Hematopoietic multipotent progenitor cell treated with erythropoietin and hydrocortisone succinate and interleukin-3 and kit ligand, for 17 days (in vitro differentiated cells): ENCODE measurements at places on chromosomes 6 and 20.

DNA sequence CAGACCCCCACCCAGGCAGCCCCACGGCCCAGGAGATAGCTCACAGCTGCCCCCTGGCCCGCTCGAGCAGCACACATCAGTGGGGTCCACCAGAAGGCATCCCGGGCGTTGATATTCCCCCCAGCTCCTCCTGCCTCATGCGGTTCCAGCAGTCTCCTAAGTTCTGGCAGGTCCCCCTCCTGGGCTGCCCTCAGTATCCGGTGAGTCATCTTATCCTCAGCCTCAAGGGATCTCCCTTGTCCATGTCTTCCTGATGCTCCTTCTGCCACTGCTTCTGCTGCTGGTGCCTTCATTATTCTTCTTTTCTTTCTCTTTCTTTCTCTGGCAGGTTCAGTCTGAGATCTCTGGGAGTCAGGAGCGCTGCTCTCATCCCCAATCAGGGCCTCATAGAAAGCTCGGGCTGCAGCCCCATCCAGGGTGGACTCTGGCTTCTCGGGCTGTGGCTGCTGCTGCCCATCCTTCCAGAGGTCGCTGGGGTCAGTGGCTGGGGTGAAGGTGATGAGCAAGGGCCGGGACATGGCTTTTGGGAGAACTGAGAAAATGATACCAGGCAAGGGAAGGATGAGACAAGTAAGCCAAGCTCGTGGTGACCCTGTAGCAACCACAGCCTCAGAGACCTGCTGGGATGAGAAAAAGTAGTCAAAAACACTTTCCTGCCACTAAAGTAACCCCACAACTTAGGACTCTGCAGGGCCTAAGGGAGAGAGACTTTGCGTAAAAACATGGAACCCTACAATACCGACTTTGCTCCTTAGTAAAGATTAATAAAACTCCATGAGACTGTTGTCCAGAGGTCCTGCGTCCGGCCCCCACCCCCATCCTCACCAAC, 622 bp downstream of the GPANK1 start:
- DNase-seq = peak; percentile 48

DNA sequence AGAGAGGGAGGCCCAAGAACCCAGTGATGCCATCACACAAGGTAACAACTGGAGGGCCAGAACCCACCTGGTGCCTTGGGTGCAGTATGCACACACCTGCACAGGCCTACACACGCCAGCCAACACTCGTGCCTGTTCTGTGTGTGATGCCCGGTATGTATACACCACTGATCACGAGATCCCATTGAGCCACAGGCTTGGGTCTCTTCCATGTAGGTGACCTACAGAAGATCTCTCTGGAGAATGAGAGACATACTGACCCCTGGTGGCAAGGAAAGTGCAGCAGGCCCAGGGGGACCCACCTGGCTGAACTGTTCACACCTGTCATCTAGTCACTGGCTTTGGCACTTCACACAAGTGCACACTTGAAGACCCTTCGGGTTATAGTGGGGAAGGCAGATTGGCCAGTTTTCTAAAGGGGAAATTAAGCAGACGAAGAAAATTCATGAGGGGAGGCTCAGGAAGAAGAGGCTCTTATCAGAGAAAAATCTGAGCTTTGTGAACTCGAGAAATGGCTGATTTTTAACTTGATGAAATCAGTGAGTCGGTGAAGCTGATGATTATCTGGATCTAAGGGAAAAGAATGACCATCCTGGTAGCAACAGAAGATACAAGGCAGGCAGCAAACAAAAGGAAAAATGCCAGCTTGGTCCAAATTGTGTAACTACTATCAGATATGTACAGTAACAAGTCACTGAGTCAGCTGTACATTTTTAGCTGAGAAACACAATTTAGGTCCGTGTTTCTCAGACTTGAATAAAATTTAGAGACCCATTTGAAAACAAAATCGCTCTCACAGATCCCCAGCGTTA, 69.1 kb upstream of the PBOV1 start:
- peak; percentile 8 for DNase-seq

DNA sequence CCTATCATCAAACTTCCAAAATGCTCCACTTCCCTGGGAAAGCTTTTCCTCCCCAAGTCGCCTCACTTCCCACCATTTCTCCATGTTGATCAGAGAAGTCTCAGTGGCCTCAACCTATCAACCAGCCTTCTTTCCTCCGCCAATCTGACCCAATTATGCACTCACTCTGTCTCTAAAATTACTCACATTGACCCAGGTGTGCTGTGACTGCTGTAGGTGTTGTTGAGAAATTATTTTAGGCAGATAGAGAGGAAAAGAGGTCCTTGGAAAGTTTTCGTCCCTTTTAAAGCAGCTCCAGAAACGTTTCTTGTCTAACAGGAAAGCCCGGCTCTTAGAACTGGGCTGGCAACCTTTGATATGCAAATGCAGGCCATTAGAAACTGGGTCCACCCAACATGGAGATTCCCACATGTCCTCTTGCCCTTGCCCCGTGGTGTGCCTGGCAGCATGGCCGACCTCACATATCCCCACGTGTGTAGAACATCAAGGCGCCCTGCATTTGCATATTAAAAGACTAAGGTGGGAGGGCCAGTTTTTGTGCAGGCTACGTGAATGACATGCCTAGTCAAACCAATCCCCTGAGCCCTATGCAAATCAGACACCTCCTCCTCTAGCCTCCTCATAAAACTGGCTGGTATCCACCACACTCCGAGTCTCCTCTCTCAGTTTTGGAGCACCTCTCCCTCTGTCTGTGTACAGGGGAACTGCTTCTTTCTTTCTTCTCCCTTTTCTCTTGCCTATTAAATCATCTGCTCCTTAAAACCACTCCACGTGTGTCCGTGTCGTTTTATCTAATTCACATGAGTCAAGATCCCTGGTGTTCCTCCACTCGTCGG, 12.9 kb downstream of the IPCEF1 start:
- no peak for DNase-seq

DNA sequence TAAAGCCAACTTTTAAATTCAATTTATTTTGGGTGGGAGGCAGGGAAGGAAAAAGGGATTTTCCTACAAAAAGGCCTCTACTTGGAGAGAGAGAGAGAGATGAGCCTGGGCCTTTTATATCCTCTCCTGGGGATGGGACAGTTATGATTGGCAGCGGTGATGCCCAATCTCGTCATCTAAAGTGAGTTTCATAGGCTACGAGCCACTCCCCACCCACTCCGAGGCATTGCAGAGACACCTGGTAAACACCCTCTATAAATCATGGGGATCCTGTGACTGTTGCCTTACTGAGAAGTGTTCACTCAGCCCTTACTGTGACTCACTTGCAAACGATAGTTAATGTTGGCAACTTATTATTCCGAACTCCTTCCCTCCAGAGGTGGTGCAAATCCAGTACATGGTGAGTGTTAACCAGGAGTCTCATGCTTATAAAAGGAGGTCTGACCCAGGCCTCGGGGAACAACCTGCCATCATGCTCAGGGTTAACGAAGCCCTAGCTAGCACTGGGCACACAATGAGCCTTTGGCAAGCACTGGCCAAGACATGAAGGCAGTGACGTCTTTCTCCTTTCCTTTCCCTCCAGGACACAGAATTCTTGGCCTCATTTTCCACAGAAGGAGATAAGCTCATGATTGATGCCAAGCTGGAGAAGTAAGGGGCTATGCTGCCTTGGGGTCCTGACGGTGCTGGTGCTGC, 20.5 kb downstream of the BPIFB4 start:
- no peak for DNase-seq

- no peak for DNase-seq
Measured at GRCh38 chr6:92337571-92337970, 1081.8 kb downstream of the EPHA7 start.

DNA sequence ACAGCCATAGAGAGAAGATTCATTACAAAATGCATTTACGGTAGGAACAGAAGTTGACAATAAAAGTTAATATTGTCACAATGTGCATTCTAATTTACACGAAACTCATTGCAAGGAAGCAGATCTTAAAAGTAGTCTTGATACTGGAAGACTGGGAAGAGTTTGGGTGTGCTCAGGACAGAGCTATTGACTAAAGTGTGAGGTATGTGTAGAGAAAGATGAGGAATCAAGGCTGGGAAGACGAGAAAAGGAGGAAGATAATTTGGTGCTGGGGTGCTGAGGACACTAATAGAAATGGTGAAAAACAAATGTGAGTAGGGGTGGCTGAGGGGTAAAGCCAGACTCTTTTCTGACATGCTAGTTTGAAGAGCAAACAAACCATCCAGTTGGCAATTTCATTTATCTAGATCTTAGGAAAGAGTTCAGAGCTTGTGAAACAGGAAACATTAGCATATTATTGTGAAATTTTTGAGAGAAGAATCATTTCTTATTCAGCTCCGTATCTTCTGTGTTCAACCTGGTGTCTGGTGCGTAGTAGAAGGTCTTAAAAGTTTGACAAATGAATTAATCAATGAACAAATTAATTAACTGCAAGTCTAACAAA, 72.7 kb downstream of the ELOVL4 start:
- no peak for DNase-seq

- no peak for DNase-seq
Measured at GRCh38 chr6:90656325-90656724, 69.5 kb upstream of the MAP3K7 start.

GRCh38 chr6:149860834-149861602, 3.1 kb downstream of the LRP11 start:
- DNase-seq = no peak

DNA sequence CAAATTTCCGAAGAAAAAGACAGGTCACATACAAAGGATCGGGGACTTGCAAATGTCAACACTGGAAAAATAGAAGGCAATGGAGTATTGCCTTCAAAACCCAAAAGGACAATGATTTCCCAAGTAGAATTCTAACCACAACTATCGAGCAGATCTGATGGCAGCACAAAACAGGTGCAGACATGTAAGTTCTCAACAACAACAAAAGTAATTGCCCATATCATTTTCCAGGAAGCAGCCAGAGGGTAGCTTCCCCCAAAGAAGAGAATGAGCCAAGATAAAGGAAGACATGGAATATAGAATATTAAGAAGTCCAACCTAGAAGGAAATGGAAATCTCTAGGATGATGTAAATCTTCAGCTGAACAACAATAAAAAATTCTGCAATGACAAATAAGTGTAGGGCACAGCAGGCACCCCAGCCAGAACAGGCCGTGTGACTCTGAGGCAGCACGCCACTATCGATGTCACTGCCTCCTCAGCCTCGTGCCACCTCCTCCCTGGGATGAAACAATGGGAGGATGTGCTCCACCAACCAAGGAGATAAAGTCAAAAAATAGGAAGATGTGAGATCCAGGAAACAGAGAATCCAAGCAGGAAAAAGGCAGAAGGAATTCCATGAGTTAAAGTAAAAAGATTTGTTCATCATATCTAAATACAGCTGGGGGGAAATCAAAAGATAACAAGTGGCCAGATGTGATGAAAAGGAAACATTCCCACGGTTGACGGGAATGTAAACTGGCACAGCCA, 34.1 kb downstream of the SERPINB1 start:
- no peak for DNase-seq

DNA sequence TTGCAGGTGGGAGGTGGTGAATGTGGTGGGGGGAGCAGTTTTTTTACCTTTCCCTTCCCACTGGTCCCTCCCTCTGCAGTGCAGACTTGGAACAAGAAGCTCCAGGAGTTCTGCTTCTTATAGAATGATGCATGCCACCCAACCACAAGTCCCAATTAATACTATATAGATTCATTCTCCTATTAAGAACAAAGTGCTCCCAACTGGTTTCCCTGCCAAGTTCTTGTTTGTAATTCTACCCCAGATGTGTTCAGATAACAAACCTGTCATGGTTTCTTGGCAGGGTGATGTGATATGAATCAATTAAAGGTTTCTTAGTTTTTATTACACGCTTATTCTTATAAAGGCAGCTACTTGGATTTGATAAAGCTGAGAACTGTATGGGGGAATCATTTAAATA, 23.9 kb downstream of the HDDC2 start:
- no peak for DNase-seq

DNA sequence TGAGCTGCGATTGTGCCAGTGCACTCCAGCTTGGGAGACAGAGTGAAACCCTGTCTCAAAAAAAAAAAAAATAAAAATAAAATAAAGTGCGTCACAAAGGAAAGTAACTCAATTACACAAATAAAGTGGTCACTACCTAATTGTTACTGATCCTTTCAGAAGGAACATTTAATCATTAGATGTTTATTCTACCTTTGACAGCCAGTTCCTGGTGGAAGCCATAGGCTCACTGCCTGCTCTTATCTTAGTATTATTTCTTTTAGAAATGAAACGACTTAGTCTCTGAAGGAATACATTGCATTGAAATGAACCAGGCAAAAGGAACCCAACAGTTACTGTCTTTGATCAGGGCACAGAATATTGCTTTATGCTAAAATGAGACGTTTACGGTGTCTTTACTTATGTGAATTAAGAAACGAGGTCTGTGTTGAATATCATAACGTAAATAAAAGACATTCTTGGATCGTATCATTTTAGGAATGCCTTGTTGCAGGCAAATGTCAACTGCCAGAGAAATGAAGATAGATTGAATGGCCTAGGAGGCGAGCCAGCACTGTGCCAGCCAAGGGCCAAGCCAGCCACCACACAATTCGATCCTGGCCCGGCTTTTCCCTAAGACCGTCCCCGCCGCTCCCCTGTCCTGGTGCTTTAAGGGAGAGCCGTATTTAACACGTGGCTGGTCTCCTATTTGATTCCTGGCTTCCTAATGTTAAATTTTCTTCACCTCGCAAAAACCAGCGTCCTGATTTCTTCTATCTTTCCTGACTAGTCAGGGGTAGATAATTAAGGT, 136.7 kb upstream of the GMDS start:
- no peak for DNase-seq

DNA sequence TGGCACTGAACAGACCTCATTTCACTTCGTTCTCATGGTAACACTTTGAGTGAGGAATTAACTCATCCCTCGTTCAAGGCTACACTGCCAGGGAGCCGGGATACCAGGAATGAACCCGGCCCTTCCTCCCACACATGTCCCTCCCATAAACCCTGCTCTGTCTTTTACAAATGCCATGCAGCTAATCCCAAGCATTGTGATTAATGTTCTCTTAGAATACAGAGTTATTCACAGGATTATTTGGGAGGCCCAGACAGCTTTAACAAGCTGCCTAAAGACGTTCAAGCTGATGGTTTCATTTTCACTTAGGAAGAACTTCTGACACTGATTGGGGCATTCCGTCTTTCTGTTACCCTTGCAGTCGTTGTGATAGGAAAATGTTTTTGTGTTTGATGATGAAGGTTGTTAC, 42.5 kb upstream of the CD83 start:
- no peak for DNase-seq

DNA sequence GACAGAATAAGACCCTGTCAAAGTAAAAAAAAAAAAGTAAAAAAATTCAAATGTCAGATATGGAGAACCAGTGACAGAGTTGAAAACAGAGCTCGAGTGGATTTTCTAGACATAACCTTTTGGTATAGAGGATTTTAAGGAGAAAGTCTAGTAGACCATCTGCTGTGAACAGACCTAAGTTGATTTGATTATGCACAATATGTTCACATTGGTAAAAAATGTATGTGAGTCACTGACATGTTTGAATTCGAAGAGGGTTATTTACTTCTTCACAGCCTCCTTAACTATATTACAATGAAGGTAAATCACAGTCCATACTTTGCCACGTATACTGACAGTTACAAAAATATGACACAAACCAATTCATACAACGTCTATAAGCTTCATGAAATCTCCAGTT, 7.4 kb downstream of the TINAG start:
- DNase-seq = no peak

DNA sequence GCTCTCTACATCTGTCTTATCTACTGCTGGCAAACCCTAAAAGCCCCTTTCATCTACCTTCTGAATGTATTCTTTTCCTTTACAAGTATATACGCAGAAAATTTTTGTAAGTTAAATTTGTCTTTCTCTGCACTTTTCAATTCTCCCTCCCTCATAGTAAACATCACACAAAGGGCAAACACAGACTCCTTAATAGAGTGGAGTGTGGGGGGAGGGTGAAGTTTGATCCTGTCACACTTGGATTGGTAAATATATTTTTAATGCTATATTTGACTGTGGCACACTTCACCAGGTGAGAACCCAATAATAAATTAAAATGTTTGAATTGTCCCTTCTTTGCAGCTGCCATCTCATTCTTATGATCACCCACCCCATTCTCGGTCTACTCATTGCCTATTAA, 33.2 kb upstream of the PAQR8 start:
- no peak for DNase-seq
